ENCODE measurements at places on chromosomes 4 and X. TPM values are rescaled to one million over a fixed set of nuclear protein-coding genes. Genes with fewer than 3 reads are reported as not detected.

DNA sequence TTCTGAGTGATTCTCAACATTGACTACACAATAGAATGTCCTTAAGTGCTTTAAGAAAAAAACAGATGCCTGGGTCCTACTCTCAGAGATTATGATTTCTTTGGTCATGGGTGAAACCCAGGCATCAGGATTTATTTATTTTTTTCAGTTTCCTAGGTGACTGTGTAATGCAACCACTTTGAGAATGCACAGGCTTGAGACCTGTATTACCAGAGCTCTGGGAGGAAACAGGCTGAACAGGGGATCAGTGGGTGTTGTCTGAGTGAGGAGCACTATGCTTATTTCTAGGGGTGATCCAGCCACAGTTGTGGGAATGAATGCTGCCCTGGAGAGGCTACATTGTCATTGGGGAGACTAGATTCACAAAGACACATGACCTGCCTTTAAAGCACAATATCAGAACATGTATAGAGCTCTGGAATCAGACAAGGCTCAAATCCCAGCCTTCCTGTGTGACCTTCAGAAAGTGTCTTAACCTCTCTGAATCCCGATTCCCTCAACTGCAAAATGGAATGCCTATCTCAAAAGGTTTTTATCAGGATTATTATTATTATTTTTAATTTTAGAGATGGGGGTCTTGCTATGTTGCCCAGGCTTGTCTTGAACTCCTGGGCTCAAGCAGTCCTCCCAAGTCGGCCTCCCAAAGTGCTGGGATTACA lies 61.6 kb upstream of the PRPS1 start:
- H3K27ac ChIP-seq = no peak overlapping the region
- DNase-seq = no peak
- peaks cover 67% of the 10 kb centered on the region for H3K27me3 ChIP-seq
- H3K36me3 ChIP-seq = no peaks in the 10 kb centered on the region

MXRA5 gene
- total RNA-seq = not detected

GRCh38 chr4:152068866-152069265 lies 308.1 kb upstream of the GATB start:
- no peaks in the 10 kb centered on the region for H3K36me3 ChIP-seq
- H3K4me3 ChIP-seq = no peak overlapping the region
- no peak overlapping the region for H3K27ac ChIP-seq
- DNase-seq = no peak
- H3K27me3 ChIP-seq = no peaks in the 10 kb centered on the region
- H3K4me1 ChIP-seq = peaks cover 46% of the 10 kb centered on the region

EVC gene
- 3.5 TPM for total RNA-seq

DNA sequence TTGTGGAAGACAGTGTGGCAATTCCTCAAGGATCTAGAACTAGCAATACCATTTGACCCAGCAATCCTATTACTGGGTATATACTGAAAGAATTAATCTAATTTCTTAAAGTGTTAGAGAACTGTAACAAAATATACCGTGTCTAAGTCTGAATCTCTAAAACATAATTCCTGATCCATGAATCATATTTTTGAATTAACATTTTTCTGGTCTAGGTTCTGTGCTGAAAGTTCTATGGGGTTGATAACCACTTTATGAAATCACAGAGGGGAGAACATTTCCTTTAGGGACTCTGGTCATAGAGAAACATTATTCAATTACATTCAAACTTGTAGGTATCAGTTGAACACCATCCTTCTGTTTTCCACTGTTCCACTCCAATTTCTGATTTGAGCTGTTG lies 91.9 kb upstream of the ETNPPL start:
- H3K27me3 ChIP-seq = no peaks in the 10 kb centered on the region
- no peak overlapping the region for H3K27ac ChIP-seq
- H3K4me1 ChIP-seq = peaks cover 12% of the 10 kb centered on the region

DNA sequence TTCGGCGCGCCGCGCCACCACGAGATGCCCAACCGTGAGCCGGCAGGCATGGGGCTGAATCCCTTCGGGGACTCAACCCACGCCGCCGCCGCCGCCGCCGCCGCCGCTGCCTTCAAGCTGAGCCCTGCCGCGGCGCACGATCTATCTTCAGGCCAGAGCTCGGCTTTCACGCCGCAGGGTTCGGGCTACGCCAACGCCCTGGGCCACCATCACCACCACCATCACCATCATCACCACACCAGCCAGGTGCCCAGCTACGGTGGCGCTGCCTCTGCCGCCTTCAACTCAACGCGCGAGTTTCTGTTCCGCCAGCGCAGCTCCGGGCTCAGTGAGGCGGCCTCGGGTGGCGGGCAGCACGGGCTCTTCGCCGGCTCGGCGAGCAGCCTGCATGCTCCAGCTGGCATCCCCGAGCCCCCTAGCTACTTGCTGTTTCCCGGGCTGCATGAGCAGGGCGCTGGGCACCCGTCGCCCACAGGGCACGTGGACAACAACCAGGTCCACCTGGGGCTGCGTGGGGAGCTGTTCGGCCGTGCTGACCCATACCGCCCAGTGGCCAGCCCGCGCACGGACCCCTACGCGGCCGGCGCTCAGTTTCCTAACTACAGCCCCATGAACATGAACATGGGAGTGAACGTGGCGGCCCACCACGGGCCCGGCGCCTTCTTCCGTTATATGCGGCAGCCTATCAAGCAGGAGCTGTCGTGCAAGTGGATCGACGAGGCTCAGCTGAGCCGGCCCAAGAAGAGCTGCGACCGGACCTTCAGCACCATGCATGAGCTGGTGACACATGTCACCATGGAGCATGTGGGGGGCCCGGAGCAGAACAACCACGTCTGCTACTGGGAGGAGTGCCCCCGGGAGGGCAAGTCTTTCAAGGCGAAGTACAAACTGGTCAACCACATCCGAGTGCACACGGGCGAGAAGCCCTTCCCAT lies 1.1 kb downstream of the ZIC3 start:
- peak overlapping the region; percentile 82 for H3K27ac ChIP-seq
- peaks cover 82% of the 10 kb centered on the region for H3K27me3 ChIP-seq
- peaks cover 20% of the 10 kb centered on the region for H3K4me1 ChIP-seq
- no peak for DNase-seq

DNA sequence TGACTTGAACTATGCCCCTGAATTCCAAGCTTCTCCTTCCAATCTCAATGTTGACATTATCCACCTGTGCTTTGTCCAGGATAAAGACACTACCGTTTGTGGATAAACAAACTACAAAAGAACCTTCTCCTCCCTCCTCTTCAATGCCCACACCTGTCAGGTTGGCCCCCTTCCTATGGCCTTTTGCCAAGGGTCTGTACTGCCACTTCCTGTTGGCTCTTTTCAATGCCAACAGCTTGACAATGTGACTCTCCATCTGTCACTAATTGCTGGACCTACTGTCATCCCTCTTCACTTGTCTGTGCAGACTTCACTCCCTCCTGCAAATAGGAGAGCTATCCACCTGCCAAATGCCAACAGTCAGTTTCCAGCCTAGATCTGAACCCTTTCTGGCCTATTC lies 35.8 kb upstream of the MID1 start:
- H3K4me1 ChIP-seq = no peaks in the 10 kb centered on the region
- no peaks in the 10 kb centered on the region for H3K27me3 ChIP-seq
- DNase-seq = no peak
- no peak overlapping the region for H3K27ac ChIP-seq
- no peak overlapping the region for H3K4me3 ChIP-seq

- no peak overlapping the region for H3K4me3 ChIP-seq
- H3K27me3 ChIP-seq = no peaks in the 10 kb centered on the region
- H3K36me3 ChIP-seq = no peaks in the 10 kb centered on the region
Measured at GRCh38 chr4:168097161-168097560, 4.8 kb downstream of the ANXA10 start.

DNA sequence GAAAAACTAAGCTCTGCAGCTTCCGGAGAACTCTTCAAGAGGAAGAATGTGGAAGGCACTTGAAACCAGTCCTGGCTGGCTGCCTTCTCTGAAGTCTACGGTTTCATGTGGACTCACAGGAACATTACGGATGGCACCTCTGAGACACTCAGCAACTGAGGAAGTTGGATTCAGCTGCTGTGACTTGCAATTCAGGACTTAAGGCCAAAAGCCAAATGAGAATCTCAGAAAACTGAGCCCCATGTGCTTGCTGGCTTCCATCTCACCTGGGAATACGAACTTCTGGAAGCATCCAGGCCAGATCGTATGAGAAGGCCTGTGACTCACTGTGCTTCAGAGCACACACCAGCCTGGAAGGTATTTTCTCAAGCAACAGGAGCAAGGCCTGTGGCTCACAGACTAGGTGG lies 107.8 kb upstream of the GPC4 start:
- H3K36me3 ChIP-seq = no peaks in the 10 kb centered on the region
- H3K4me3 ChIP-seq = no peak overlapping the region
- no peak for DNase-seq
- H3K27ac ChIP-seq = no peak overlapping the region

DNA sequence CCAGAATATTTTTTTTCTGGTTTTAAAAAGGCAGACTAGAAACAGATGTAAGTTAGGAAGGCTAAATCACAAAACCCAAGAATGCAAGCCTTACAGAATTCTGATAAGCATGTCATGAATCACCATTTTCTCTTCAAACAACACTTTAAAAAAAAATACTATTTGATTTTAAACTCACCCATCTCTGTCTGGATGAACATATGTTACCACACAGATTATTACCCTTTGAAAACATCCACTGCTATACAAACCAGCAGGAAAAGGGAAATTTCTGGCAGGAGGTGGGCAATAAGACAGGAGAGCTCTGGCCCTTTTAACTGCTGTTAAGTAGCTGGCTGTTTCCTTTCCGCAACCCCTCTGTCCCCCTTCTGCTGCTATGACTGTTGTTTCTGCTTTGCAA lies 317.7 kb upstream of the NOCT start:
- no peak for DNase-seq
- H3K27ac ChIP-seq = no peak overlapping the region
- H3K27me3 ChIP-seq = peaks cover 17% of the 10 kb centered on the region
- no peak overlapping the region for H3K4me3 ChIP-seq
- no peaks in the 10 kb centered on the region for H3K4me1 ChIP-seq
- no peaks in the 10 kb centered on the region for H3K36me3 ChIP-seq

GRCh38 chr4:88143504-88143903 lies 14.9 kb downstream of the ABCG2 start:
- no peaks in the 10 kb centered on the region for H3K36me3 ChIP-seq
- DNase-seq = no peak
- no peaks in the 10 kb centered on the region for H3K4me1 ChIP-seq
- no peaks in the 10 kb centered on the region for H3K27me3 ChIP-seq
- H3K27ac ChIP-seq = no peak overlapping the region

GRCh38 chr4:119103263-119103662 lies 32.4 kb upstream of the MYOZ2 start:
- H3K27ac ChIP-seq = no peak overlapping the region
- no peak for DNase-seq

- no peaks in the 10 kb centered on the region for H3K27me3 ChIP-seq
- H3K27ac ChIP-seq = no peak overlapping the region
- no peak overlapping the region for H3K4me3 ChIP-seq
- DNase-seq = no peak
- H3K4me1 ChIP-seq = no peaks in the 10 kb centered on the region
- no peaks in the 10 kb centered on the region for H3K36me3 ChIP-seq
Measured at GRCh38 chr4:1597021-1597931, 86.8 kb downstream of the FAM53A start.

HNRNPD gene
- 255 TPM for total RNA-seq

DNA sequence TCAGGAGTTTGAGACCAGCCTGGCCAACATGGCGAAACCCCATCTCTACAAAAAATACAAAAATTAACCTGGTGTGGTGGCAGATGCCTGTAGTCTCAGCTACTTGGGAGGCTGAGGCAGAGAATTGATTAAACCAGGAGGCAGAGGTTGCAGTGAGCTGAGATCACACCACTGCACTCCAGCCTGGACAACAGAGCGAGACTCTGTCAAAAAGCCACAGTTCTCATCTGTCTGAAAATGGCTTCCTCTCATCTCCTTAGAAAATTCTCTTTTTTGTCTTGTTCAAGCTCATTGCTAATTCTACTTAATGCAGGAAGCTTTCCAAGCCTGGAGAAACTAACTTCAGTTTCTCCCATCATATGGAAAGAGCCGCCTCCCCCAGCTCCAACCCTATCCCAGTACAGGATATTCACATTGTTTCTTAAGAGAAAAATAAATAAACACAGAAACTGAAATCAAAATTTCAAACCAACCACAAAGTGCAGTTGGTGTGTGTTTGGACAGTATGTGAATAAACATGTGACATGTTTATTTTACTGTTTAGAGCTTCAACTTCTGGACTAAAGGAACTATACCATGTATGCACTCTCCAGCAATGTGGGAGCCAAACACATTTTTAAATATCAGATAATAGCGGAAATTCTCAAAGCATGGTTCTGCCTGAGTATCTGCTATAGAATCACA lies 55.0 kb upstream of the GAB1 start:
- H3K4me3 ChIP-seq = no peak overlapping the region
- no peaks in the 10 kb centered on the region for H3K4me1 ChIP-seq
- H3K36me3 ChIP-seq = no peaks in the 10 kb centered on the region
- H3K27ac ChIP-seq = no peak overlapping the region

DNA sequence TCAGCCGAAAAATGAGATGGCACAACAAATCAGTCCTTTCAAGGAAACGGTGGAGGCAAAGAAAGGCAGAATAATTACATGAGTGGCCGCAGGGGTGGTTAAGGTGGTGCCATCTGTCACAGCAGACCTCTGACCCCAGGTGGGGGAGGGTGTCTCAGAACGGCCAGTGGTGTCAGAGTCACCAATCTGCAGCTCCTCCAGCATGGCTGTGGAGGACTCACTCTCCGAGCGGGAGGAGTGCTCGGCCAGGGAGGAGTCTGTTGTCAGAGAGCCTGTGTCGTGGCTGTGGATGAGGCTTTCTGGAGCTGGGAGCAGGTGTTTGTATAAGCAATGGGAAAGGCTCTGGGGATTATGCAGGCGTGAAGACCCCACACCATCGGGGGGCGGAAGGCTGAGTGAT lies 130.3 kb upstream of the PDLIM3 start:
- H3K4me3 ChIP-seq = no peak overlapping the region
- no peaks in the 10 kb centered on the region for H3K4me1 ChIP-seq
- H3K36me3 ChIP-seq = no peaks in the 10 kb centered on the region
- no peak overlapping the region for H3K27ac ChIP-seq

CDK16 gene
- total RNA-seq = 88.6 TPM

DNA sequence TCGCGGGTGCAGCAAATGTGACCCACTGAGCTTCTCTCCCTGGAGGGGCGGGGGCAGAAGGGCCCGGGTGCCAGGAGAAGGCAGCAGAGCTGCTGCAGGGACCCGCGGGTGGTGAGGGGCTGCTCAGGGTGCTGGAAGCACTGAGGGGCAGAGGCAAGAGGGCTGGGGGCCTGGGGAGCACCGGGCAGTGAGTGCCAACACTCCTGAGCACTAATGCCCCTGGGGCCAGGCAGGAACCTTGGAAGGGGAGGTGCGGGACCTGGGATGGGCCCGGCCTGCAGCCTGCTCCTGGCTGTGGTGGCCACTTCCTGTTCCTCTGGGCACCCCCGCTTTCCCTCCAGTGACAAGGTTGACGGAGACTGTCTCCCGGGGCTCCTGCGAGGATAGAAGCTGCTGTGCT lies 66.5 kb upstream of the ADRA2C start:
- no peaks in the 10 kb centered on the region for H3K36me3 ChIP-seq
- no peak for DNase-seq
- no peak overlapping the region for H3K4me3 ChIP-seq
- H3K27ac ChIP-seq = no peak overlapping the region

- H3K27me3 ChIP-seq = peaks cover 38% of the 10 kb centered on the region
- no peaks in the 10 kb centered on the region for H3K36me3 ChIP-seq
- H3K4me1 ChIP-seq = no peaks in the 10 kb centered on the region
- DNase-seq = no peak
- no peak overlapping the region for H3K27ac ChIP-seq
Measured at GRCh38 chr4:154422152-154422551, 69.4 kb downstream of the DCHS2 start.

GPR173 gene
- 0.81 TPM for total RNA-seq

GRCh38 chrX:49291615-49292337 lies 11.7 kb upstream of the GAGE10 start:
- peaks cover 36% of the 10 kb centered on the region for H3K4me1 ChIP-seq
- H3K27ac ChIP-seq = peak overlapping the region; percentile 72
- peak; percentile 75 for DNase-seq
- H3K4me3 ChIP-seq = no peak overlapping the region

Measured in activated T-cell treated with anti-CD3 and anti-CD28 coated beads, Interleukin-2, amount 50 U/mL, for 72 hours (primary cell).